ENCODE measurements at places on chromosomes 6 and 20.

DNA sequence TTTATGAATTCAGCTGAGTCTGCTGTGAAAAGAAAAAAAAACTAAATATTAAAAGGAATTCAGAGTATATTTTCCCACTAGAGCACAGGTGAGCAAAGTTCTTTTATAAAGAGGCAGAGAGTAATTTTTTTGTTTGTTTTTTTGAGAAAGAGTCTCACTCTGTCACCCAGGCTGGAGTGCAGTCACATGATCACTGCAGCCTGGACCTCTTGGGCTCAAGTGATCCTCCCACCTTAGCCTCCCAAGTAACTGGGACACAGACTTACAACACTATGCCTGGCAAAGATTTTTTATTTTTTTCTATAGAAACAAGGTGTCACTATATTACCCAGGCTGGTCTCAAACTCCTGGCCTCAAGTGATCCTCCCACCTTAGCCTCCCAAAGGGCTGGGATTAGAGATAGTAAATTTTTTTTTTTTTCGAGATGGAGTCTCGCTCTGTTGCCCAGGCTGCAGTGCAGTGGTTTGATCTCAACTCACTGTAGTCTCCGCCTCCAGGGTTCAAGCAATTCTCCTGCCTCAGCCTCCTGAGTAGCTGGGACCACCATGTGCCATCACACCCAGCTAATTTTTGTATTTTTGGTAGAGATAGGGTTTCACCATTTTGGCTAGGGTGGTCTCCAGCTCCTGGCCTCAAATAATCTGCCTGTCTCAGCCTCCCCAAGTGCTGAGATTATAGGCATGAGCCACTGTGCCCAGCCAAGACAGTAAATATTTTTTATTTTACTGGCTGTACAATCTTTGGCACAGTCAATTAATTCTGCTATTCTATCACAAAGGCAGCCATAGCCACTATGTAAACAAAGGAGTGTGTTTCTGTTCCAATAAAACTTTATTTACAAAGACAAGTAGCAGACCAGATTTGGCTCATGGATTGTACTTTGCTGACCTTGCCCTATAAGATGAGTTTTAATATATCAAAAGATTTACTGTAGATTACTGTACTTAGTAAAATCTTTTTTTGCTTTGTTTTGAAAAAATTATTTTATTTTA is 14.5 kb upstream of the B4GALT5 start:
- DNase-seq: no peak

- peak; percentile 75 for DNase-seq
Measured at GRCh38 chr20:37384683-37385174, 38.8 kb downstream of the SRC start.

GRCh38 chr20:55667955-55668354 is 337.4 kb downstream of the CBLN4 start:
- no peak for DNase-seq

GRCh38 chr6:6591778-6592465 is 3.4 kb downstream of the LY86 start:
- DNase-seq: no peak

- no peak for DNase-seq
Measured at GRCh38 chr6:160103825-160104100, 17.9 kb upstream of the SLC22A1 start.

GRCh38 chr6:132571774-132572173 is 1.7 kb downstream of the TAAR6 start:
- DNase-seq: no peak

- DNase-seq: no peak
Measured at GRCh38 chr6:157983406-157984119, 1.9 kb downstream of the SYNJ2 start.

GRCh38 chr20:20632644-20633043 is 79.8 kb downstream of the RALGAPA2 start:
- no peak for DNase-seq

GRCh38 chr6:11460837-11461661 is 76.5 kb upstream of the TMEM170B start:
- no peak for DNase-seq

DNA sequence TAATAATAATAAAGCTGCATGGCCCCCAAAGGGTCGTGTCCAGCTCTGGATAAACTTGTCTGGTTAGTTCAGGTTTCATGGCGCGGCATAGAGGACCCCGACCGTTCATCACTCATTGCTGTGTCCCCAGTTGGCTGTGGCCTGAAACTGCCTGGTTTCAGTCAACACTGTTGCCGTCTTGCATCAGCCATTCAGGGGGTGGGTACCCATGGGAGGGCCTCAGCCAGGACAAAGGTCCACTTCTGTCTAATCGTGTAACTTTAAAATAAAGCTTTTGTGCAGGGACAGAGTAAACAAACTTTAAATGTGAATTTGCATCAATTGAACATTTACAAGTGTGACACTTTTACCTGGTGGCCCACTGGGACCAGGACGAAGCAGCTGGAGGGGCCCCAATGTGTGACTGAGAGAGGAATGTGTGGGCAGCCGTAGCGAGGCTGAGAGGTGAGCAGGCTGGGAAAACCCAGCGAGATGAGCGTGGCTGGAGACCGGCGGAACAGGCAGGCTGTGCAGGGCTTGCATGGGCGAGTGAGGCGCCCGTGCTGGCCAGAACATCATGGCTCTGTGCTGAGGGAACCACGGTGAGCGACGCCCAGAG is 22.3 kb upstream of the UNC93A start:
- DNase-seq: no peak

DNA sequence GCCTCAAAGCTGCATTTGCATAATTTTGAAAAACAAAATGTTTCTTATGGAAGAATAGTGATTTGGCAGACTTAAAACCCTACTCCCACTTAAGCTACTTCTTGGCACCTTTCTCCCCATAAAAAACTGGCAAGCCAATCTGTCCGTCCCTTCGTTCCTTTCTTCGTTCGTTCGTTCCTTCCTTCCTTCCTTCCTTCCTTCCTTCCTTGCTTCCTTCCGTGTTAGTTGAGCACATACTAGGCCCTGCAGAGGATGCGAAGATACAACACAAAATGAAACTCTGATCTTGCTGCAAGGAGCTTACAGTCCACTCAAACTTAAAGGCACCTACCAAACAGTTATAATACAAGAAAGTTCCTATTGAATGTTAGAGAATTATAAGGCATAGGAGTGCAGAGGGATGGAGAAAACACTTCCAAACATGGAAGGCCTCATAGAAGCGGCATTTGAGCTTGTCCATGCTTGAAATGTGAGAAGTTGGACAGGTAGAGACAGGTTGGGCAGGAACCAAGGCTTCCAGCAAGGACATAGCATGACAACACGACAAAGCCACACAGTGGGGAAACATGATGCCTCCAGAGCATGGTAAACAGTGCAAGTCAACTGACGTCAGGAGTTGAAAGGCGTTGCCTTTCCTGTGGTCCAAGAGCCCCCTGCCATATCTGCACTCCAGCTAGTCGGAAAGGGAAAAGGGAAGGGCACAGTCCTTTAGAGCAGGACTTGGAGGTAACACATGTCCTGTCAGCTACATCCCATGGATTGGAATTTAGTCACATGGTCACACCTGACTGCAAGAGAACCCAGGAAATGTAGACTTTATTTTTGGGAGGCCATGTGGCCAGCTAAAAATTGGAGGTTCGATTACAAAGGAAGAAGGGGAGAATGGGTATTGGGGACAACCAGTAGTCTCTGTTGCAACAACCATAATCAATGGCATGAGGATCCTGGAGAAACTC is 7.0 kb downstream of the PNPLA1 start:
- no peak for DNase-seq
